NCI-H526 (cell line): ENCODE measurements at places on chromosomes 6 and 20.

DNA sequence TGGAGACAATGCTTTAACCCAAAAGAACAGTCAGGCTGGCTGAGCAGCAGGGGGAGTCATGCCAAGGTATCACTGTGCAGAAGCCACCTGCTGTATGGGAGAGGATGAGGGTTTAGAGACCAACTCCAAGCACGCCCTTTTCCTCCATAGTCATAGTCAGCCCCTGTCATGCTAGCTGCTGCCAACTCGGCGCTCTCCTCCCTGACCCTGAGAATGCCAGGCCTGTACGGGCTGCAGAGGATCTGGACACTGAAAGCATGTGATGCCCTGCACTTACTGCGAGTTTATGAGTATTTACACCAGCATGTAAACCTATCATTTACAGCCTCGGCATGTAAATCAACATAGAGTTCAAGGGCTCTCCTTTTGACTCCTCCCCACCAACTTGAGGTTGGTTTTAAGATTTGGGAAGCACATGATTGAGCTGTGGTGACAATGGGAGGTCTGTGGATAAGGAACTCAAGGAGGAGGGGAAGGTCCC lies 11.7 kb upstream of the SCUBE3 start:
- no peak for DNase-seq

DNA sequence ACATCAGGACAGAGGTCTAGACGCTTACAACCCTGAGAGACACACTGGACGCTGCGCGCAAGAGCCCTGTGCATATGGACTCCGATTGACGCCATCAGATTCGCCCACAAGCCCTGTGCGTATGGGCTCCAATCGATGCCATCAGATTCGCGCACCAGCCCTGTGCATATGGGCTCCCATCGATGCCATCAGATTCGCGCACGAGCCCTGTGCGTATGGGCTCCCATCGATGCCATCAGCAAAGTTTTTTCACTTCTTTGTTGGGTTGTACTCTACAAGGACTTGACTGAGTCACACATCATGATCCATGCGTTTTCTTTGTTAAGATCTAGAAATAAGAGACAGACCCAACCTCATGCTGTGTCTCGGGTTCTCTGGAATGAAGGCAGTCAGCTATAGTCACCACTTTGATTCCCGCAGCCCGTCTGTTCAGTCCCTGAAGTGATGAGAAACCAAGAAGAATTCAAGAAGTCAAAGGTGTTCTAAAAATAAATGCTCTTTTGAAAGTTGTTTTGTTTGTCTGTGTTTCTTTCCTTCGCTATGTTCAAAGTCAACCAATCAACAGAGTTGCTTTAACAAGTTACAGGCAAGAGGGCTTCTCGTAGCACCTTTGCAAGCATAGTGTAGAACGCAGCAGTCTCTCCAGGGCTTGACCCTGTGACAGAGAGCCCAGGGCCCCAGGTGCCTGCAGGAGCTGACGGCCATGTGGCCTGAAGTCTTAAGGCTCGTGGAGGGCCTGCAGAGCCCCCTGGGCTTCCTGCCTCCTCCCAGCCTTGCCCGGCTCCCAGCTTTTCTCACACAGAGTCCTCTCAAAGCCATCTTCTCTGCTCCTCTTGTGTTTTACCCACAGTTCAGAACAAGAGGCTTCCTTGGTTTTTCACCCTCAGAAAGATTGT lies 7.9 kb downstream of the RPS6KA2 start:
- no peak for DNase-seq

- no peak for DNase-seq
Observed at GRCh38 chr6:98117068-98117467, 717.3 kb upstream of the POU3F2 start.

DNA sequence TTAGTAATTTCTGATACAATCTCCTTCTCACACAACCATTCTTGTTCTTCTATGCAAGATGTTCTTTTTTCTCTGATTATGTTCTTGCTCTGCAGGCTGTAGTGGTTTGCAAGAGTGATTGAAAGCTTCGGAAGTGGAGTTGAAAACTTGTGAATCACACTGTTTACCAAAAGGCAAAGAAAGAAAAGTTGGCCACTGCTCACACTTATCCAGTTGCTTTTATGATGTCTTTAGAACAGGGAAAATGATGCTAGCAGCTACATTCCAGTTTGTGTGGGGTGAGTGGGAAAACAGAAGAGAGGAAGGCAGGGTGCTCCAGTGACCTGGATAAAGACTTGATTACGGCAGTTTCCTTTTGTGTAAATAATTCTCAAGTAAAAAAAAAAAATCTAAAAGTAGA lies 583.3 kb downstream of the TENT5A start:
- no peak for DNase-seq

DNA sequence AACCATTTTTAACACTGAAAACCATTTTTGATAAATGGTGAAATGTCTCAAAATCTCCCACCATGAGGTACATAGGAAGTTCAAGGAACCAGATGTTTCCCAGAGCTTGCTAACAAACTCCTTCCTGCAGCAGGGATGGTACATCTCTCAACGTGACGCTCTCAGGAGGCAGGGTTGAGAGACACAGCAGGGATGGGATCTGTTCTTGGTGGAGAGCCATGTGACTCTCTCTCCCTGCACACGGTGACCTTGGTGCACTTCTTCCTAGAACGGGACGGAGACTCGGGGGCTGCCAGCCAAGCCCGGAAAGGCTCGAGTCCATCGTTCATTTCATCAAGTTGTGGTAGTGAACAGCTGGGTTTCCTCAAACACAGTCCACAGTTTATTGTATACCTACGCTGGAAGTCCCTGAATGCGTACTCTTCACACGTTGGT lies 94.2 kb downstream of the FAM50B start:
- no peak for DNase-seq

- DNase-seq = no peak
Observed at GRCh38 chr6:138654715-138655634, 118.6 kb upstream of the CCDC28A start.

GRCh38 chr6:40474937-40475336 lies 112.2 kb downstream of the LRFN2 start:
- DNase-seq = no peak

DNA sequence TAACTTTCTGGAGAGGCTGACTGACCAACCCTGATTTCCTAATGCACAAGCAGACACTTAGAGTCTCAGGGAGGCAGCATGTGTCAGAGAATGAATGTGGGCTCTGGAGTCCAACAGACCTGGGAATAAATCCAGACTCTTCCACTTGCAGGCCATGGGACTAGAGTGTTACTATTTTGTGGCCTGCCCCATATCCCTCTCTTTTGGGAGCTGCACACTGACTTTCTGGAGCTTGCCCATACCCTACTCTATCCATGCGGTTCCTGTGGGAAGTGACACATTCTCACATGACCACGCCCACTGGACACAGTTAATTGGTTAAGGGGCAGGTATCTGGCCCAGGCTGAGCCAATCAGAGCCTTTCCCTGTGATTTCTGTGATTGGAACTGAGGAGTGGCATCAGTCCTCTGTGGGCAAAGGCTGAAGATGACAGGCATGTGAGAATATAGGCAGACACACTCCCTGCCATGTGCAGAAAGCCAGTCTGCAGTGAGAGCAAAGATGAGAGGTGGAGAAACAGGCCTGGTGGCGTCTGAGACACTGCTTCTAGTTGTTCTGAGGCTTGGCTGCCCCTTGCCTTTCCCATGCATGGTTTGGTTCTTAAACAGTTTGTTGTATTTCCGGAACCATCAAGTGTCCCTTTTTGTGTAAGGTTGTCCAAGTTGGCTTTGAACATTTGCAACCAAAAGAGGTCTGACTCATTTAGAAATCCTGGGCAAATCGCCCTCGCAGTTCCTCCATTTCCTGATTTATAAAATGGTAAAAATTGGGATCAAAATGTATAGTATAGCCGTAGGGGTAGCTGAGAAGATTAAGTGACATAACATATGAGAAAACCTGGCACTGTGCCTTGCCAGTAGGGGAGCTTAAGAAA lies 125.6 kb downstream of the CDC5L start:
- no peak for DNase-seq

DNA sequence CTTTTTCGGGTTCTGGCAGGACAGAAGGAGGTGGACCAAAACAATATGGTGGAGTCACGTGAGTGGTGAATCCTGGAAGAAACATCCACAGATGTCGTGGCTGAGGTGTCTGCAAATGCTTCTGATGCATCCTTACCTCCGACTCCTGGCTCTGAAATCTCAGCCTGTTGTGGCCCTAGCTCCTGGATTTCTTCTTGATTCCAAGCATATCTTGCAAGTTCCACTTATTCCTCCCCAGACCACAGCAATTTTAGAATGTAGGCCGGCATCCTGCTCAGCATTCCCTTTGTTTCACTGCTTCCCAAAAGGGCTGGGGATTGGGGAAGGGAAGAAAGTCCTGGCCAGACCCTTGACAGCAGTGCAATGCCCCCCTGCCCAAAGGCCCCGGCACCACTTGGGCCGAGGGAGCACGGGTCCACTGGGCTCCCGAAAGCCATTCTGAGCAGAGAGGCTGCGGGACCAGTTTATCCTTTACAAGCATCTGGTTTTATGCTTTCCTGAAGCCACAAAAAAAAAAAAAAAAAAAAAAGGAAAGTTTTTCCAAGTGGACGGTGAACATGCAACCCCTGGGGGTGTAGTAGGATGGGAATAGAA lies 200.9 kb upstream of the RNF24 start:
- DNase-seq = no peak

DNA sequence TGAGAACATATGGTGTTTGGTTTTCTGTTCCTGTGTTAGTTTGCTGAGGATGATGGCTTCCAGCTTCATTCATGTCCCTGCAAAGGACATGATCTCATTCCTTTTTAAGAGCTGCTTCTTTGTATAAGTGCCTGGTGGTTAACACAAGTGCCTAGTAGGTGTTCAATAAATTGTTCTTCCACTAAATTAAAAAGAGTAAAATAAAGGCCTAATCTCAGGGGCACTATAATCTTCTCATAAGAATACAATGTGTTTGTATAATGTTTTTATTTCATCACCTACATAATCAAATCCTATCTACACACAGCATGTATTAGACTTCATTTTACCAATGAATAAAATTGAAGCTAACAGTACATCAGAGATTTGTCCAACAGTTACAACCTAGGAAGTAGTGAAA lies 252.7 kb downstream of the KHDC1L start:
- no peak for DNase-seq

GRCh38 chr6:98498144-98498775 lies 336.1 kb upstream of the POU3F2 start:
- DNase-seq = no peak

GRCh38 chr6:154169193-154169847 lies 130.3 kb downstream of the OPRM1 start:
- no peak for DNase-seq

DNA sequence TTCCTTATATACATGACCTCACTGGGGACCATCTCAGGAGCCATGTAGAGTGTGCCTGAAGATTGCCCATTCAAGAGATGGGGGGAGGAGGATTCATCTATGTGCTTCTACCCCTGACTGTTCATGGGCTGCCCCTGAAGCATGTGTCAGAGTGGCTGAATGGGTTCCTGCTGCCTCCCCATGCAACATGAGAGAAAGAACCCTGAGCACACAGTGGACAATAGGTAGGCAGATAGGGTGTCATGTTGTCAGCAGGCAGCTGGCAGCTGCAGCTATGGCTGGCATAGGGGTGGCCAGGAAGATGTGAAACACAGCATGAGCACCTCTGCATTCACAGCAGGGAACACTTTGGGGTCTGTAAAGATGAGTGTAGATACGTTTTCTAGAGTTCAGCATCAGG lies 208.4 kb upstream of the CNR1 start:
- no peak for DNase-seq

GRCh38 chr6:7108196-7108963 lies 619 bp downstream of the RREB1 start:
- DNase-seq = peak; percentile 81

- peak; percentile 0 for DNase-seq
Observed at GRCh38 chr6:29414588-29414987, at the start of gene OR12D1. TSS of gene OR12D1 (plus strand) at chr6:29414928.

DNA sequence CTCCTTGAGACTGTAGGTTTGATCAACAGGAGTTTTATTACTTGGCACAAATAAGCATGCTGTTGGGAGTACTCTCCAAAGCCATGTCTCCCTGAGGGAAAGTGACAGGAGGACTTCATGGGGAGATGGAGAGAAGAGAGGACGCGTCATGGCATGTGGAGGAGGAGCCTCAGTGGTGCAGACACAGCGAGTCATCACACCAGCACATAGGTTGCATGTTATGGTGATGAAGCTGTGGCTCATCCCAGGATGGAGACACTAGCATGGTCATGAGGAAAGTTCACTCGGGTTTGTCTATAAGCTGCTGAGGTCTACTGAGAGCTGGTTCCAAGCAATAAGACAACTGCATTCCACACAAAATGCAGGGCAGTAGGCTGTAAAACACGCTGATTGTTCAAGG lies 13.2 kb upstream of the SSTR4 start:
- no peak for DNase-seq

GRCh38 chr6:88171312-88171711 lies 5.2 kb upstream of the CNR1 start:
- no peak for DNase-seq

DNA sequence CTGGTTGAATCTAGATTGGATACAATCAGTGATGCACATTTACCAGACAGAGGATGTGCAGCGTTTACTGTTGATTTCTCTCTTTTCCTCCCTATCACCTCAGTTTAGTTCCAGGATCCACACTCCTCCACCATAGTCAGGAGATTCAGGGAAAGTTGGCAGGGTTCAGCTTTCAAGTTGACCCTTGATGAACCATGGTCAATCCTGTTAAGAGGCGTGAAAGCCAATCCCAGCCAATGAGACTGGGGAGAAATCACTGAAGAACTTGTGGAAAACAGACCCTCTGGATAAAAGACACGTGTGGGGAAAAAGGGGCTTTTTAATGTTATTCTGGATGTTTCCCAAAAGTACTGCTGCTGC lies 19.2 kb upstream of the SCP2D1 start:
- DNase-seq = no peak

DNA sequence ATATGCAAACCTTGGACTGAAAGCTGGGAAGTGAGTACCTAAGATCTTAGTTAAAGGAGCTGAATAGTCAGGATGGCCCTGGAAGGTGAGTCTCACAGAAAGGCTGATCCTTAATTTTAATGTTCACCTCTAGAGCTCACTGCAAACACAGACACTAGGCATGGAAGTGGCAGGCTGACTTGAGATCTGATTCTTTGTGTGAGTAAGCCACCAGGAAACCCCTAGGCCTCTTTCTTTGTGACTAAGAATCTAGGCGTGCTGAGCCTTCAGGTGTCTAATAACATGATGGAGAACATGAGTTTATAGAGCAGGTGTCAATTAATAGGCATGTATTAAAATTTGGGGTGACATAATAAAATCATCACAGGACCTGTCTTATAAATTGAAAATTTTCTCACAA lies 642.2 kb downstream of the EYS start:
- no peak for DNase-seq
